Gastroesophageal sphincter (tissue), 4 donors: ENCODE measurements at places on chromosomes 6 and 20.

DNA sequence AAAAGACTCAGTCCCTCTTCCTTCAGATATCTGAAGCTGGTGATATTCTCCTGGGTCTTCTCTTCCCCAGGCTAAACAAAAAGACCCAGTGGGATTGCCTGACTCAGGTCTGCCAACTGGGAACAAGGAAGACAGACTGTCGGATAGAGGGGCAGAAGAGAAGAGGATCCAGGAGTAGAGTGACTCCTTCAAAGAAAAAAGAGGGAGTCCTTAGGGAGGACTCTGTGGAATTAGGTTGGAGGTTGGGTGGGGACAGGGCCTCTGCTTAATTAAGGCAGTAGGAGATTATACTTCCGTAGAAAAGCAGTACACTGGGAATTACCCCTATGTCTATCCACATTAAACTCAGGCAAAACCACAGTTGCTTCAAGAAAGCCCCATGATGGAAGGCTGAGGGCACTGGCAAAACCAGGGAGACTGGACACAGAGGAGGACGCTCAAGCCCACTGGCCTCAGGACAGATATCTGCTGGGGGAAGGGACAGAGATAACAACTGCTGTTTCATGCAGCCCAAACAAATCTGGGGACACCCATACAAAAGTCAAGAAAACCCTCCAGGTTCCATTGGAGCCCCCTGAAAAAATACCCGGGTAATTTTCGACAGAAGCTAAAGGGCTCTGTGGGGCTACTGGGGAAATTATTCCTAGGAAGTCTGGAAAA is 5.7 kb downstream of the BCL2L1 start:
- ATAC-seq: no peak

GRCh38 chr6:122059918-122060317 is 339.5 kb upstream of the HSF2 start:
- no peak for ATAC-seq

GRCh38 chr6:113357041-113357440 is 500.1 kb upstream of the MARCKS start:
- ATAC-seq: no peak

DNA sequence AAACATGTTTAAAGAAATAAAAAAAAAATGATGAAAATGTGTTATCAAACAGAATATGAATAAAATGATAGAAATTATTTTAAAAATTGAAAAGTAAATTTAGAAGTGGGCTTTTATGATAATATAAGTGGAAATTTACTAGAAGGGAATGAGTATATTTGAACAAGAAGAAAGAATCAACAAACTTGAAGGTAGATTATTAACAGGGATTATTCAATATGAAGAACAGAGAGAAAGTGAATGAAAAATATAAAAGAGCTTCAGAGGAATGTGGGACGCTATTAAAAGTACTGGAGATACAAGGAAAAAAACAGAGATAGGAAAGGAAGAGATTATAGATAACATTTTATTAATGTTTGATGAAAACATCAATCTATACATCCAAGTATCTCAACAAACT is 1014.4 kb upstream of the CITED2 start:
- ATAC-seq: no peak

- ATAC-seq: peak; percentile 67
Observed at GRCh38 chr6:15897063-15897876, 231.6 kb upstream of the MYLIP start.

- no peak for ATAC-seq
Observed at GRCh38 chr6:37919417-37920157, 100.1 kb downstream of the ZFAND3 start.
